ENCODE measurements at places on chromosomes 4 and X. TPM values are rescaled to one million over a fixed set of nuclear protein-coding genes. Genes with fewer than 3 reads are reported as not detected.

- peaks cover 11% of the 10 kb centered on the region for H3K4me1 ChIP-seq
- no peak overlapping the region for H3K27ac ChIP-seq
- H3K36me3 ChIP-seq: no peaks in the 10 kb centered on the region
- DNase-seq: peak; percentile 62
- no peak overlapping the region for H3K4me3 ChIP-seq
- H3K27me3 ChIP-seq: no peaks in the 10 kb centered on the region
These were observed 56.8 kb upstream of the TXK start for GRCh38 chr4:48190839-48191238.

- no peaks in the 10 kb centered on the region for H3K27me3 ChIP-seq
- no peak overlapping the region for H3K27ac ChIP-seq
- H3K4me3 ChIP-seq: no peak overlapping the region
- DNase-seq: no peak
These were observed 200.3 kb downstream of the AASDH start for GRCh38 chr4:56186808-56187523.

GRCh38 chr4:2354118-2354517 is 64.3 kb downstream of the ZFYVE28 start:
- no peak overlapping the region for H3K27ac ChIP-seq
- no peaks in the 10 kb centered on the region for H3K27me3 ChIP-seq

DNA sequence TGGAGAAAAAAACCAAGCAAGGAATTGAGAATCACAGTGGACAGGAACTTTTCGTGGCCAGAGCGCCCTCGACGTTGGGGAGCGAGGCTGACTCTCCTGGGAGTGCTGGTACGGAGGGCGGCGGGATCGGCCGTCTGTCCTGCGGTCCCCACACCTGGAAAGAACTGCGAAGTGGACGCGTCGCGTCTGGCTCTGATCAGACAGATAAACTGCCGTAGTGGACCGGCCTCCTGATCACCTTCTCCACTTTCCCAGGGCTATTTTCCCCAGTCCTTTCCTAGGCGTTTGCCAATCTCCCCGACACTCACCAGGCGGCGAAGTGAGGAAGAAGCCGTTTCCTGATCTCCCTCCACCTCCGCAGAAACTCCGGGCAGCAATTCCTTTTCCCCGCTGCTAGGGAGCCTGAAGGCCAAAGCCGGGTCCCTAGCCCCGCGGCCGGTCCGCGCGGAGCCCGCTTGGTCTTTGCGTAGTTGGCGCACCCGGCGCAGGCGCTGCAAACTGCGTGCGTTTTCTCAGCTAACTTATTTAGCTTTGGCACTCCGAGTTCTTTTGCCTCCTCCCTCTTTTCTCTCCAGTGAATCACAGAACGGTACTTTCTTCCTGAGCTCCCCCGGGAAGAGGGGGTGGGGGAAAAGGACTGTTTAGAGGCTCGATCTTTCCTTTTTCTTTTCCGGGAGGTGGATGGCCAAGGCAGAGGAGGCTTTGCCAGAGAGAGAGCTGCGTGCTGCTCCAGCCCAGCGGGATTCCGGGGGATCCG is at the start of gene ARSJ:
TSS of gene ARSJ (minus strand) at position 500 of the 757 bp plus-strand sequence. CDS start 813 bp downstream, outside the sequence.
- no peaks in the 10 kb centered on the region for H3K36me3 ChIP-seq
- H3K4me3 ChIP-seq: no peak within 1 kb of the TSS
- no peak for DNase-seq
- H3K27me3 ChIP-seq: no peaks in the 10 kb centered on the region

GRCh38 chr4:76194325-76194724 is 19.3 kb downstream of the SCARB2 start:
- no peaks in the 10 kb centered on the region for H3K36me3 ChIP-seq
- H3K27ac ChIP-seq: no peak overlapping the region
- H3K4me3 ChIP-seq: no peak overlapping the region
- peaks cover under 1% of the 10 kb centered on the region for H3K4me1 ChIP-seq

- H3K27ac ChIP-seq: no peak overlapping the region
- H3K4me3 ChIP-seq: no peak overlapping the region
These were observed 24.7 kb downstream of the ETNPPL start for GRCh38 chr4:108738003-108738706.

DNA sequence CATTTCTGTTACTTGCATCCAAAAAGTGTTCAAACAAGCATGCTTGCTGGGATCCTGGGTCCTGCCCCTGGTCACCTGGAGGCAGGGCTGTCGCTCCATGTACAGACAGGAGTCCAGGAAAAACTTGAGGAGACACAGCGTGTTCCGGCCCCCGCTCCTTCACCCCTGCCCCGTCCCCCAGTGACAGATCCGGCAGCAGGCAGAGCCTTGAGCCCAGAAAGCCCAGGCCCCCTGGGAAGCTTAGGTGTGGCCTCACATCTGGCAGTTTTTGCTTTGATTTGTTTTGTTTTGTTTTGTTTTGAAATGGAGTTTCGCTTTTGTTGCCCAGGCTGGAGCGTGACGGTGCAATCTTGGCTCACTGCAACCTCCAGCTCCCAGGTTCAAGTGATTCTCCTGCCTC is 67.0 kb downstream of the TRMT44 start:
- H3K27me3 ChIP-seq: no peaks in the 10 kb centered on the region
- DNase-seq: no peak
- no peak overlapping the region for H3K4me3 ChIP-seq
- H3K36me3 ChIP-seq: no peaks in the 10 kb centered on the region
- no peak overlapping the region for H3K27ac ChIP-seq

GC gene
- not detected for total RNA-seq

GRCh38 chr4:100895556-100896197 is 377.9 kb upstream of the EMCN start:
- H3K27me3 ChIP-seq: no peaks in the 10 kb centered on the region
- no peaks in the 10 kb centered on the region for H3K36me3 ChIP-seq
- DNase-seq: no peak

NPFFR2 gene
- total RNA-seq: not detected

IGSF1 gene
- total RNA-seq: not detected

CT45A9 gene
- total RNA-seq: not detected

DNA sequence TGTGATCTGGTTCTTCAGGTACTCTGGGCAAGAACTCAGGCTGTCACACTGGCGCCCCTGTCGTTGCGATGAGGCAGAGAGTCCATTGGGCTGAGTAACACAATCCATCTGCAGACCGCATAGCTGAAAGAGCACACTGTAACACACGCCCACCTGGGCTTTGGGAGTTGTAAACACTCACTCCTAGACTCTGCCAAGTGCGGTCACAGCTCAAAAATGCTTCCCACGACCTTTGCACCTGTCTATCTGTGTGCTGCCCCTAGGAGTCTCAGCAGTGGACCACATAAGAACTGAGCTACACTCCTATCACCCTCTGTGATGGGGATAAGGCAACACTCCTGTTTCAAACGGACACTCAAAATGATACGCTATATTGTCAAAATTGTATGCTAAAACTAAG is 2028.3 kb downstream of the PCDH7 start:
- no peak overlapping the region for H3K4me3 ChIP-seq
- H3K36me3 ChIP-seq: no peaks in the 10 kb centered on the region
- H3K27me3 ChIP-seq: no peaks in the 10 kb centered on the region

DNA sequence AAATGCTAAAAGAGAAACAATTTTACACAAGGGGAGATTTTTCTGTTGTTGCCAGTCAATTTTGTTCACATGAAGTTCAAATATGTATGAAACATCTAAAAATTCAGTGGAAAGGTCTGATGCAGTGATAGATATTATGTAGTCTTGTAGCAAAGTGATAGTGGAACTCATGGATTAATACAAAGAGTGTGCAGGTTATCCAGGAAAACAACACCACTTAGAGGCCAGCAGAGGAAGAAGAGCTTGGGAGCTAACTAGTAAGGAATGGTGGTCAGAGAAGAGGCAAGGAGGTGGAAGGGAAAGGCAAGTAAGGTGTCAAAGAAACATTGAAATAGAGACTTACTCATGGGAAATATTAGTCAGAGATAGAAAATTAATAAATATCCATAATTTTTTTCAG is 395.6 kb downstream of the MAPK10 start:
- H3K4me3 ChIP-seq: no peak overlapping the region
- no peak overlapping the region for H3K27ac ChIP-seq
- H3K36me3 ChIP-seq: no peaks in the 10 kb centered on the region

TRIM61 gene
- total RNA-seq: 6.9 TPM

DNA sequence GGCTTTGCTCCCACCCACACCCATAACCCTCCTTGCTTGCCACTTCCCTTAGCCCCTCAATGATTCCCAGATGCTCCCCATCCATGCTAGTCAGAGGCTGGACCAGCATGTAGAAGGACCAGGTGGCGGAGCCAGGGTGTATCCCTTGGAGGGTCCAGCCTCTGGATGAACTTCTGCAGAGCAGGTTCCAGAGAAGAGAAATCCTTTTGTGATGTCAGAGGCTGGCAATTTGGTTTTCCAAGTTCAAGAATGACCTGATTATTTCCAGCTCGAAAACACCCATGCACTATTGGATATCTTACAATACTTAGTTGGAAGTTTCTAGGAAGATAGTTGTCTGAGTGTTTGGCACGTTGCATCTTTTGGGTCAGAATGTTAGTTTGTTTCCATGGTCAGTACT is 168.3 kb upstream of the RPS6KA3 start:
- no peaks in the 10 kb centered on the region for H3K4me1 ChIP-seq
- no peaks in the 10 kb centered on the region for H3K36me3 ChIP-seq
- no peak overlapping the region for H3K27ac ChIP-seq
- no peak overlapping the region for H3K4me3 ChIP-seq

GRCh38 chr4:108398836-108399235 is 221.5 kb upstream of the RPL34 start:
- H3K27me3 ChIP-seq: no peaks in the 10 kb centered on the region
- H3K36me3 ChIP-seq: no peaks in the 10 kb centered on the region
- H3K4me1 ChIP-seq: no peaks in the 10 kb centered on the region
- H3K4me3 ChIP-seq: no peak overlapping the region
- no peak overlapping the region for H3K27ac ChIP-seq
- DNase-seq: no peak

PFKFB1 gene
- 0.25 TPM for total RNA-seq

DNA sequence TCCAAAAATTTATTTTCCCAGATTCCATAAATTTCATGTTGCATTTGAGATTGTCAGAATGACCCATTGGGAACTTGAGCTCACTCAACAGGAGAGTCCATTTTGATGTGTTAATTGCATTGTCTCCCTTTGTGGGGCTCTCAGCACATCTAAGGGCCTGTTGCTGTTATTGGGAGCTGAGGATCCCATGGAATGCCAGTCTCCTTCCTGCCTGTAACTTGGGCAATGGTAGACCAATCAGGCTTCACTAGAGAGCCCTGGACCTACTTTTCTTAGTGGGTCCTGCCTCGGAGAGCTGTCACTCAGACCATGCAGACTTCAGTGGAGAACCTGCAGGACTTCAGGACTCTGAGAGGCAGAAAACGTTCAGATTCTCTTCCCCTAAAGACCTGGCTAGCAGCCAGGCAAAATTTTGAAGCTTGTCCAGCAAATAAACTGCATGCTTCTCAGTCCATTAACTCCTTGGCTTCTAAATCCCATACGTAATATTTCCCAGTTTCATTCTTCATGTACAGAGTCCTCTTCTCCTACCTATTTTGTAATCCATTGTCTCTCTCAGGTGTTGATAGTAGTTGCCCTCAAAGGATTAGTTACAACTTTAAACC is 25.1 kb downstream of the OCRL start:
- DNase-seq: no peak
- no peak overlapping the region for H3K4me3 ChIP-seq
- no peak overlapping the region for H3K27ac ChIP-seq
- H3K4me1 ChIP-seq: peaks cover 10% of the 10 kb centered on the region
- peaks cover 16% of the 10 kb centered on the region for H3K36me3 ChIP-seq

DNA sequence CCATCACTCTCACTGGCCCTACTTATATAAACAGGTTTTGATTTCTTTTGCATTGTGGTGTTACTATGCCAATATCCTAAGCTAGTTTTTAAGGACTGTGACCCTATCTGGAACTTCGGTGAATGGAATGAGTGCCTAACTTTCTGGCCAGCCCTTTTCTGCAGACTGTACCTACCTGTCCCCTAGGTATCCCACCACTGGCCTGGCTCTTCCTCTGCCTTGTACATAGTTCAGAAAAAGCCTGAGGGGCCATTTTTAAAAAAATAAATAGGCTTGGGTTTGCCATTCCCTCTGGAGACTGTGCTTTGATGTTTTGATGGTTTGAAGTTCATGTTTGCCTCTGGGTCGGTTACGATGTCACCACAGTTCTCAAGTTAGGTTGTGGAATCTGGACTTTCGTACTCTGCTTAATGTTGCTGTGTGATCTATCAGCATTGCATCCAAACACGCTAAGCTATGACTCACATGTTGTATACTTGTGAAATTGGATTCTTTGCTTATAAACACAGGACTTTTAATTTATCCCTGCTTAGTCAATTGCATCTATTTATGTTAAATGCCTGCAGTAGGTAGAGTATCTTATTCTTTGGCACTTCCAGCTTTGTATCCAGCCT is 182.0 kb downstream of the ANKRD50 start:
- no peaks in the 10 kb centered on the region for H3K27me3 ChIP-seq
- H3K36me3 ChIP-seq: no peaks in the 10 kb centered on the region
- no peak overlapping the region for H3K27ac ChIP-seq
- no peak for DNase-seq

GRCh38 chr4:54185044-54185780 is 43.9 kb upstream of the PDGFRA start:
- H3K4me3 ChIP-seq: no peak overlapping the region
- H3K27me3 ChIP-seq: no peaks in the 10 kb centered on the region
- 0 out of 2 replicates have a peak overlapping the region, but pooled peaks have one; percentile 3 for H3K27ac ChIP-seq
- H3K4me1 ChIP-seq: peaks cover 26% of the 10 kb centered on the region

GRCh38 chrX:39174772-39175417 is 373.6 kb downstream of the MID1IP1 start:
- no peak for DNase-seq
- no peak overlapping the region for H3K4me3 ChIP-seq

DNA sequence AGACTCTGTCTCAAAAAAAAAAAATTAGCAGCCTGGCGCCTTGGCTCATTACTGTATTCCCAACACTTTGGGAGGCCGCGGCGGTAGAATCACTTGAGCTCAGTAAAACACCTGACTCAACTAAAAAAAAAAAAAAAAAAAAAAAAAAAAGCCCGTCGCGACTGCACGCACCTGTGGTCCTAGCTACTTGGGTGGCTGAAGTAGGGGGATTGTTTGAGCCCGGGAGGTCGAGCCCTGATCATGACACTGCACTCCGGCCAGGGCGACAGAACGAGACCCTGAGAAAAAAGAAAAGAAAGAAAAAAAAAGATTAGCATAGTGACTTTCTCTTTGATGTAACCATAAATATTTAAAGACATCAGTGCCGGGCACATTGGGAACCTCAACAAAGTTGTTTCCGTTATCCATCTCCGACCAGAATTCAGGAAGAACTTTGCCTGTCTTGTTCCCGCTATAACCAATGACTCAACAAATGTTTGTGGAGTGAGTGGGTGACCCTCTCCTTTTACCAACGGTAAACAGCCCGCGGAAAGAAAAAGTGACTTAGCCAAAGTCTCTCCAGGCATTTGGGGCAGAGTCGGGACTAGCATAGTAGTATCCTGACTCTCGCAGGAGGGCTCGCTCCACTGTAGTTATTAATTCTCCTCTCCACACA is 553 bp upstream of the MED28 start:
- peak; percentile 43 for DNase-seq
- H3K4me3 ChIP-seq: peak overlapping the region; percentile 92
- H3K4me1 ChIP-seq: peaks cover 38% of the 10 kb centered on the region
- no peaks in the 10 kb centered on the region for H3K27me3 ChIP-seq
- peak overlapping the region; percentile 71 for H3K27ac ChIP-seq
